Prostate gland (tissue), 2 donors: ENCODE measurements at places on chromosomes 11 and 22. TPM values are rescaled to one million over a fixed set of nuclear protein-coding genes. Genes with fewer than 3 reads are reported as not detected.

- H3K27ac ChIP-seq, result no peak overlapping the region
- no peak for DNase-seq
- no peak overlapping the region for H3K4me3 ChIP-seq
- no peaks in the 10 kb centered on the region for H3K4me1 ChIP-seq
- H3K27me3 ChIP-seq, result no peaks in the 10 kb centered on the region
These were observed 59.3 kb upstream of the TTC12 start for GRCh38 chr11:113255096-113255495.

SMIM35 gene
- total RNA-seq, result not detected

DEFB131B gene
- not detected for total RNA-seq

DNA sequence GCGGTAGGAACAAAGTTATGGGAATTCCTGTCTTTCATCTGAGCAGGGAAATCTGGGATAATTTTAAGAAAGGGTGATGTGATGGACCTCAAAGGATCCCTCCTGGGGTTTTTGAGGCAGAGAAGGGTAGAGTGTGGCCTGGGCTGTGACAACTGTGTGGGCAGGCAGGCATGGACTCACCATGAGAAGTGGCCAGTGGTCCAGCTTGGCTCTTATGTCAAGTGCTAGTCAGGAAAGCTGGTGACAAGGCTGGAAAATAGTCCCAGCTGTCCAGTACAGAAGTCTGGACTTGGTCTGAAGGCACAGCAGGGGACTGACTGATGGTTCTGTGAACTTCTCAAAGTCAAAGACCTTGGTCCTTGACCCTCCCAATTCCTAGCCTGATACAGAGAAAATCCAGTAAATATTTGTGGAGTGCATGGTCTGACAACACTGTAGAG is 1.7 kb downstream of the PPFIBP2 start:
- no peak overlapping the region for H3K27ac ChIP-seq
- no peak for DNase-seq
- peaks cover 17% of the 10 kb centered on the region for H3K4me1 ChIP-seq
- H3K36me3 ChIP-seq, result no peaks in the 10 kb centered on the region

PACS1 gene
- total RNA-seq, result 51.9 TPM

DNA sequence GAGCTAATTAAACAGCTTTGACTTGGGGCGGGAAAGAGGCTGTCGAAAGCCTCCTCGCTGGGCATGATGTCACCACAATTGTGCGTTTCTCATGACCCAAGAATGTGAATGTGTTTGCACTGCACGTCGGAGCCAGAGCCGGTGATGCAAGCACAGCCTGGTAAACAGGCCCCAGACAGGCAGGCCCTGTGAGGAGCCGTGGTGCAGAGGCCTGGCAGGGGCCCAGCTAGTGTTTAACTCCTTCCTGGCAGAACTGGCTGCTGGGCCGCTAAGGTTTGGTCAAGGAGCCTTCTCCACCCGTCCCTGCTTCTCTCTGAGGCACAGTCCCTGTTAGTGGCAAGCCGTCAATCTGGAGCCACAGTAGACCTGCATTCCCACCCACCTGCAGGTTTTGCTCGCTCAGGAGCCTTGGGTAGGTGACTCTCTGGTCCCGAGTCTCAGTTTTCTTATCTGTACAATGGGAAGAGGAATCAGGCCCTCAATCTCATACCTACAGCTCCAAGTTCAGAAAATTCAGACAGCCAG is 25.4 kb upstream of the SMTN start:
- H3K27me3 ChIP-seq, result no peaks in the 10 kb centered on the region
- peak; percentile 94 for DNase-seq
- peak overlapping the region; percentile 82 for H3K27ac ChIP-seq

- H3K27ac ChIP-seq, result no peak overlapping the region
- no peaks in the 10 kb centered on the region for H3K27me3 ChIP-seq
- DNase-seq, result no peak
- H3K4me1 ChIP-seq, result no peaks in the 10 kb centered on the region
- H3K36me3 ChIP-seq, result no peaks in the 10 kb centered on the region
These were observed 77.5 kb upstream of the CLMP start for GRCh38 chr11:123272565-123272964.

DNA sequence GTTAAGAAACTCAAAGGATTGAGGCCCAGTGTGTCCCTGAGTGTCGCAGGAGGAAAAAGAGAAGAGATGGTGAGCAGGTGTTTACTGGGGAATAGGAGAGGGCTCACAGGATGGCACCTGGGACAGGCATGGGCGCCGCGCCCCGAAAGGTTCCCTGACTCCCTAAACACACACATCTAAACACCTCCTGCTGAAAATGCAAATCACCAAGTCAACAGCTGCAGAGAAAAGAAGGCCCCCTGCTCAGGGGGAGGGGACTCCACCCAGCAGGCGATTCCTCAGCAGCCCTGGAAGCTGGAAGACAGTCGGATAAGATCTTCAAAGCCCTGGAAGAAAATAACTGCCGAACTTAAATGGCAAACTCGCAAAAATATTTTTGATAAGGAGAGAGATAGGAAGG is 377.2 kb downstream of the BRD1 start:
- H3K4me1 ChIP-seq, result no peaks in the 10 kb centered on the region
- no peak overlapping the region for H3K4me3 ChIP-seq
- no peak overlapping the region for H3K27ac ChIP-seq
- no peaks in the 10 kb centered on the region for H3K36me3 ChIP-seq
- no peak for DNase-seq
- H3K27me3 ChIP-seq, result peaks cover 15% of the 10 kb centered on the region

DNA sequence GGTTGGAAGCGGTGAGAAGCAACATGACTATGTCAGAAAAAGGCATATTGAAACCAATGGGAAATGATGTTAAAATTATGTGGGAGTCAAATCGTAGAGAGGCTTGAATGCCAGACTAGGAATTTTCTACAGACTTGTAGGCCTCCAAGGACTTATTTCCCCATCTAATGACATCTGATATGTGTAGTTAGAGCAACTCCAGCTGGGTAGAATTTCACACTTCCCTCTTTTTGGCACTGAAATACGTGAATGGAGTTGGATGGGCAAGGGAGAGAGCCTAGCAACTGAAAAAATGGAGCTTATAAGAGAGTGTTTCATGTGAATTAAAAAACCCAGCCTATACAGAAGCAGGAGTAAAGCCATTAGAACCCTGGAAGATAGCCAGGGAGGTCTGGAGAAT is 304.2 kb downstream of the INSC start:
- no peaks in the 10 kb centered on the region for H3K36me3 ChIP-seq
- no peaks in the 10 kb centered on the region for H3K27me3 ChIP-seq
- no peaks in the 10 kb centered on the region for H3K4me1 ChIP-seq

DNA sequence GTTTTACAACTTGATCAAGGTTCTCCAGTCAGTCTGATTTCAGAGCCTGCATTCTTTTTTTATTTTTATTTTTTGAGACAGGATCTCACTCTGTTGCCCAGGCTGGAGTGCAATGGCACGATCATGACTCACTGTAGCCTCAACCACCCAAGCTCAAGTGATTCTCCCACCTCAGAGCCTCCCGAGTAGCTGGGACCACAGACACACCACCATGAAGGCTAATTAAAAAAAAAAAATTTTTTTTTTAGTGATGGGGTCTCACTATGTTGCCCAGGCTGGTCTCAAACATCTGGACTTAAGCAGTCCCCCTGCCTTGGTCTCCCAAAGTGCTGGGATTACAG is 117.2 kb upstream of the NAV2 start:
- no peak for DNase-seq
- H3K4me1 ChIP-seq, result no peaks in the 10 kb centered on the region
- H3K27me3 ChIP-seq, result no peaks in the 10 kb centered on the region
- H3K4me3 ChIP-seq, result no peak overlapping the region

GRCh38 chr22:42912059-42912458 is 55.0 kb upstream of the ARFGAP3 start:
- no peak for DNase-seq
- H3K4me3 ChIP-seq, result no peak overlapping the region
- no peaks in the 10 kb centered on the region for H3K4me1 ChIP-seq
- H3K27ac ChIP-seq, result no peak overlapping the region

TRIM22 gene
- 47.4 TPM for total RNA-seq

GRCh38 chr22:39514373-39514973 is 5.9 kb upstream of the ATF4 start:
- H3K4me1 ChIP-seq, result peaks cover 3% of the 10 kb centered on the region
- peaks cover 23% of the 10 kb centered on the region for H3K36me3 ChIP-seq
- H3K27me3 ChIP-seq, result no peaks in the 10 kb centered on the region
- H3K4me3 ChIP-seq, result no peak overlapping the region
- no peak for DNase-seq

PHETA2 gene
- 11.2 TPM for total RNA-seq

- no peak overlapping the region for H3K4me3 ChIP-seq
- no peak overlapping the region for H3K27ac ChIP-seq
- no peaks in the 10 kb centered on the region for H3K4me1 ChIP-seq
- no peaks in the 10 kb centered on the region for H3K36me3 ChIP-seq
These were observed 8.3 kb downstream of the GAL3ST1 start for GRCh38 chr22:30566125-30566524.

DNA sequence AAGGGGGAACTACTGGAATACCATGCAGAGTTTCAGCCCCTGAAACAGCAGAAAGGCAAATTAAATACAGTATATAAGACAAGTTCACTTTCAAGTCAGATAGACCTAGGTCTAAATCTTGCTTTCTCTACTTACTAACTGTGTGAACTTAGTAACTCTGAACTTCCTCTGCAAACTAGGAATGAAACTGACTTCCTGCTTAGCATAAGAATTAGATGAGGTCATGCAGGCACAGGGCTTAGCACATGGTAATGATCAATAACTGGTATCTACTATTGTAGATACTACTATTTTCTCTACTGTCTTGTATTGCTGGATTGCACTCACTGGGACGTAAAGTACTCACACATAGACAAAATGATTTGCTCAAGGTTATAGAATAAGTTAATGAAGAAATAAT is 51.5 kb upstream of the MTNR1B start:
- no peak for DNase-seq
- H3K4me3 ChIP-seq, result no peak overlapping the region
- no peaks in the 10 kb centered on the region for H3K4me1 ChIP-seq
- no peak overlapping the region for H3K27ac ChIP-seq
- no peaks in the 10 kb centered on the region for H3K27me3 ChIP-seq
- no peaks in the 10 kb centered on the region for H3K36me3 ChIP-seq

SLC22A6 gene
- total RNA-seq, result not detected

DNA sequence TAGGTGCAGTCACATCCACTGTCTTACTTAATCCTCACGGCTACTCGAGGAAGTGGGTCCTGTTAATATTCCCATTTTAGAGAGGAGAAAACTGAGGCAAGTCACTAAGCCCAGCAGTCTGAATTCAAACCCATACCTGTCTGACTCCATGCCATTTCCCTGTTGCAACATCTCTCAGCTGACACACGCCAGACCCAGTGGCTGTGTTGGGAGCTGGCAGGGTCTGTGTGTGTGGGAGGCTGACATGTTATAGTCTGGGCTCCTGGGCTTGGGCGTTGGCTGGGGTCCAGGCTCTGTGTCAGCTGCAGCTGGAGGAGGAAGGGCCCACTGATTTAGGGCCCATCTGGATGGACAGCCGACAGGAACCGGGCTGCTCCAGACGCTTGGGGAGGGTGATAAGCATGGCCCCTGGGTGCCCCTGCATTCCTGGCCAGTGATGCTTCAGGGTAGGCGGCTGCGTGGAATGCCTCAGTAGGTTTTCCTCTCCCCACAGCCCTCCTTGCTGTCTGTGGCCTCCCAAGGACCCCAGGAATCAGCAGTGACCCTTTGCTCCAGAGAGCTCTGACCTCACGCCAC is 562.5 kb downstream of the MN1 start:
- no peaks in the 10 kb centered on the region for H3K4me1 ChIP-seq
- H3K27me3 ChIP-seq, result peaks cover 3% of the 10 kb centered on the region

GRCh38 chr22:20393705-20394476 is at the start of gene ZNF74:
Gene ZNF74, plus strand, starts transcription at chr22:20394151. Its CDS starts 478 bp downstream, at chr22:20394629.
- DNase-seq, result peak; percentile 88
- H3K27me3 ChIP-seq, result no peaks in the 10 kb centered on the region
- H3K4me3 ChIP-seq, result peak within 1 kb of the TSS; percentile 91
- peak within 1 kb of the TSS; percentile 60 for H3K27ac ChIP-seq
- H3K4me1 ChIP-seq, result peaks cover 10% of the 10 kb centered on the region
- no peaks in the 10 kb centered on the region for H3K36me3 ChIP-seq

KCNK7 gene
- total RNA-seq, result 0.74 TPM

GGTLC3 gene
- 2.3 TPM for total RNA-seq

- H3K27me3 ChIP-seq, result no peaks in the 10 kb centered on the region
- no peak overlapping the region for H3K4me3 ChIP-seq
- H3K27ac ChIP-seq, result no peak overlapping the region
- DNase-seq, result no peak
These were observed 3.1 kb upstream of the SLC35C1 start for GRCh38 chr11:45801723-45802315.

- H3K36me3 ChIP-seq, result no peaks in the 10 kb centered on the region
- H3K27ac ChIP-seq, result no peak overlapping the region
- peaks cover 7% of the 10 kb centered on the region for H3K4me1 ChIP-seq
- H3K27me3 ChIP-seq, result no peaks in the 10 kb centered on the region
- no peak overlapping the region for H3K4me3 ChIP-seq
These were observed 959 bp upstream of the GP1BB start for GRCh38 chr22:19722178-19722981.

- H3K36me3 ChIP-seq, result no peaks in the 10 kb centered on the region
- no peak for DNase-seq
- H3K4me3 ChIP-seq, result no peak overlapping the region
- no peak overlapping the region for H3K27ac ChIP-seq
- no peaks in the 10 kb centered on the region for H3K4me1 ChIP-seq
These were observed 363 bp downstream of the OR8A1 start for GRCh38 chr11:124570160-124570559.

CD81 gene
- 472 TPM for total RNA-seq

KRTAP5-1 gene
- not detected for total RNA-seq

GRCh38 chr11:84430661-84431060 is 1144.5 kb upstream of the CCDC90B start:
- DNase-seq, result no peak
- H3K4me1 ChIP-seq, result no peaks in the 10 kb centered on the region
- H3K27me3 ChIP-seq, result no peaks in the 10 kb centered on the region
- no peak overlapping the region for H3K27ac ChIP-seq
- H3K36me3 ChIP-seq, result no peaks in the 10 kb centered on the region
- H3K4me3 ChIP-seq, result no peak overlapping the region

- no peaks in the 10 kb centered on the region for H3K4me1 ChIP-seq
- no peak overlapping the region for H3K27ac ChIP-seq
- no peak for DNase-seq
- H3K27me3 ChIP-seq, result no peaks in the 10 kb centered on the region
- no peak overlapping the region for H3K4me3 ChIP-seq
These were observed 46.2 kb upstream of the SMCO4 start for GRCh38 chr11:93589347-93589746.

PLAAT4 gene
- total RNA-seq, result 47.6 TPM

CCDC89 gene
- 1.4 TPM for total RNA-seq

- DNase-seq, result no peak
- no peaks in the 10 kb centered on the region for H3K4me1 ChIP-seq
- no peak overlapping the region for H3K4me3 ChIP-seq
- no peaks in the 10 kb centered on the region for H3K27me3 ChIP-seq
- H3K27ac ChIP-seq, result no peak overlapping the region
- no peaks in the 10 kb centered on the region for H3K36me3 ChIP-seq
These were observed 63.3 kb downstream of the ZC3H12C start for GRCh38 chr11:110156503-110156902.
